Stimulated activated CD8-positive, alpha-beta memory T cell treated with anti-CD3 and anti-CD28 coated beads, Interleukin-12 subunit alpha, Interleukin-12 subunit beta, amount 100 ng/mL, for 4 hours (primary cell): ENCODE measurements at places on chromosomes 2 and 18.

DNA sequence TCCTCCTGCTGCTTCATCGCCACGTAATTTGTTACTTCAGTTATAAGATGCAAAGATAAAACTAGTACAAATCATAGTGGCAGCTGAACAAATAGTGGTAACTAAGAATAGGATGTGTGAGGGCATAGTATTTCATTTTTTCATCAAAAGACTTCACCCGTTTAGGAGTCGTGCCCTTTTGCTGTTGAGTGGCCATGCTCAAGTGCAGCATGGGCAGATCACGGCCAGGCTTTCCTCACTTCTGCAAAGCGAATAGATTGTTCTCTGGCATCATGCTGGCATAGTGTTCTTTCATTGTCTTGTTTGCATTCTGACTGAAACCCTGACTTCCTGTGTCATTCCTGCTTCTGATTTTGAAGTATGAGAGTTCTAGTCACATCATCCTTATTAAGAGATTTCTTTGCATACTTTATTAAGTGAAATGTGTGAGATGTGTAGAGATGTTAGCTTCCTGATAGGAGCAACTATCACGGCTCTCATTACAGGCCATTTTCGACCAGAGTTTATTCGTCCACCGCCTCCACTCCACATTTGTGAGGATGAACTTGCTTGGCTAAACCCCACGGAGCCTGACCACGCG lies 11.8 kb downstream of the CNOT11 start:
- no peak for DNase-seq

GRCh38 chr2:48733067-48733503 lies 22.4 kb downstream of the LHCGR start:
- DNase-seq, result no peak

DNA sequence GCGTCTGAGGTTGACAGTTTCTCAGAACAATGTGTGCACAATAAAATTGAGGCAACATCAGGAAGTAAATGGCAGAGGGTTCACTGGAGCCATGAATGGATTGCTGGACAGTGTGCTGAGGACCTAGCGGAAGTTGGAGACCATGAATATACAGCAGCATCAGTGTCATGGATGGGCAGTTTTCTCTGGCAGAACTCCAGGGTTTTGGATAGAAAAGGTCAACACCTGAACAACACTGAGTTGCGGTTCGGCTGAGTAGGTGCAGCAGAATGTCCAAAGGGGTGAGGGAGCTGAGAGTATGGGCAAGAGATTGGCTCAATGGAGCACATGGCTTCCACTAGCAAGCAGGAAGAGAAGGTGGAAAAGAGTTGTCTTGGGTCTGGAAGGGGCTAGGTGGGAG lies 73.7 kb downstream of the DNER start:
- DNase-seq, result no peak

DNA sequence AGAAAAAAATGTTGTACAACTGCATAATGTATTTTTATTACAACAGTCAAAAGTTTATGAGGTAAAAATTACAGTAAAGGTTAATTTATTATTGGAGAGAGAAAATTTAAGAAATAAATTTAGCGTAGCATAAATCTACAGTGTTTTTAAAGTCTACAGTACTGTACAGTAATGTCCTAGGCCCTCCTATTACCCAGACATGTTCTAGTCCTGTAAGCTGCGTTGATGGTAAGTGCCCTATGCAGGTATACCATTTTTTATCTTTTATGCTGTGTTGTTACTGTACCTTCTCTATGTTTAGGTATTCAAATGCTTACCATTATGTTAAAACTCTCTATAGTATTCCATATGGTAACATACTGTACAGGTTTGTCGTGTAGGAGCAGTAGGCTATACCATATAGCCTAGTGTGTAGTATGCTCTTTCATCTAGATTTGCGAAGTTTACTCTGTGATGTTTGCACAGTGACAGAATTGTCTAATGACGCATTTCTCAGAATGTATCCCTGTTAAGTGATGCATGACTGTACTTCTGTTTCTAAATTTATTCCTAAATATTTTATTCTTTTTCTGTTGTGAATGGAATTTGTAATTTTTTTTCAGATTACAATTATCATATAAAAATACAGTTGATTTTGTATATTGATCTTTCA lies 24.5 kb downstream of the ABI2 start:
- no peak for DNase-seq

GRCh38 chr2:210620456-210620855 lies 64.1 kb downstream of the CPS1 start:
- no peak for DNase-seq

DNA sequence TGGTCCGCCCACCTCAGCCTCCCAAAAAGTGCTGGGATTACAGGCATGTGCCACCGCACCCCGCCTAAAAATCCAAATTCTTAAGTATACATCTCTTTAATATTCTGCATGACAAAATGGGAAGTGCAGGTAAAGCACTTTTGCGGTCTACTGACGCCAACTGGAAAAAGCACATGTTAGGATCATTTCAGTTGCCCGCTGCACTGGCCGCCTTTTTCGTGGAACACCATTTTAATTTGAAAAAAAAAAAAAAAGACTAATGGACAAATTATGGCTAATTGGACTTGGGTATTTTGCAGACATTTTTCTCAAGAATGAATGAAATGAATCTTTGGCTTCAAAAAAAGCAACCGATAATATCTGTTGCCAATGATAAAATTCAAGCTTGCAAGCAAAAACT lies 129.3 kb upstream of the GPC1 start:
- no peak for DNase-seq

- DNase-seq, result no peak
Measured at GRCh38 chr18:59550174-59550516, 147.1 kb downstream of the CCBE1 start.

DNA sequence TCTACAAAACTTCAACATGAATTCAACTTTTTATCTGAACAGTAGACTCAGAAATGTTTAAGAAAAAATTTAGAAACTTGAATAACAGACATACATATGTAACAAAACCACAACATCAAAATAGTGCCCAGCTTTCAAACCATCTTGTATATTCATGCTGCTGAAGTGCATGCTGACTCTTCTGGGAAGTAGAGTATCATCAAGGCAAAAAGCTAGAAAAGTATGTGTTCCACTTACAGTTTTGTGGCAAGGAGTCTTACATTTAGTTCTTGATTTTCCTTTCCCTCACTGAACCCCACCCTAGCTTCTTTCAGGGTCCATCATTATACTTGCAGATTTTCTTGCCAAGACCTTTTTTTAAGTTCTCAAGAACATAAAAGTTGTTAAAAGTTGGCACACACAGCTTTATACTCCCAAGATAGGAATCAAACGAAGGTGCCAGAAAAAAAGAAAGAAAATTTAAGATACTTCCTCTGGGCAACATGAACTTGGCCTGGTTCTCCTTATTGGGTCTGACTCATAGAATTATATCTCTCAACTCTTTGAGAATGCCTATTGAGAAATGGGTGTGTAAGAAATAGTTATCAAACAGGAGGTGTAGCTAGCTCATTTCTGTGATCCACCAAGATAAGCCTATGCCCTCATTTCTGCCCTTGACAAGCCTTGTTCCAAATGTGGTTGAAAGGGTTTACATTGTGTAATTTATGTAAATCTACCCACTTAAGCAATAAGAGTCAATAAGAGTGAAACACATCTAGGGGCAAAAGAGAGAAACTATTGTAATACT lies 667.6 kb upstream of the ACVR2A start:
- DNase-seq, result no peak

DNA sequence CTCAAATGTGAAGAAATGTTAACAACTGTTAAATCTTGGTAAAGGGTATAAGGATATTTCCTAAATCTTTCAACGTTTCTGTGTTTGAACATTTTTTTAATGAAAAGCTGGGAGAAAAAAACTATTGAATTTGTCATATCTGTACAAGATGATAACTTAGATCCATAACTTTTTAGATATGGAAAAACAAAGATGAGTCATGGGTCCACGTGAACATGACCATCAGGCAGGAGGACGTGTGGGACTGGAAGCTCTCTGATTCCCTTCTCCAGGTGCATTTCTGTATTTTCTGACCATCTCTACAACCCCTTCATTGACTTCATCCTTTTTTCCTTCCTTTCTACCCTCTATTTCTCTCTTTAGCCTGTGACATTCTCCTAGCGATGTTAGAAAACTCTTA lies 141.6 kb downstream of the DHRS9 start:
- DNase-seq, result no peak

- DNase-seq, result no peak
Measured at GRCh38 chr2:21194858-21195271, 71.1 kb downstream of the TDRD15 start.

DNA sequence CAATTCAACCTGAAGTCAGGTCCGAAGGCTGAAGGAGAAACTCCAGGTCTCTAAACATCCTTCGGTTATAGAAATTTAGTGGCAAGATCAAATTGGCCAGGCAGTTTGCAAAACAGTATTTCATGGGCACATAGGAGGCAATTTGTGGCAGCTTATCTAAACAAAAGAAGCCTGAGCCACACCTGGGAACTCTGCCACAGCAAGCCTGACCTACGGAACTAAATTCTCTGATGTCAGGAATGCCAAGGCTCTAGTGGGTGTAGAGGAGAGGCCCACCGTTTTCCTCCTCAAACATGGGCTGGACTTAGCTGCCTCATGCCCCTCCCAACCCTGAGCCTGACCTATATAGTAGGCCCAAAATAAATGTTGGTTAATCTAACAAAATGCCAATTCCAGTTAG lies 16.0 kb downstream of the SATB2 start:
- no peak for DNase-seq

GRCh38 chr2:197011801-197012641 lies 85.5 kb upstream of the PGAP1 start:
- no peak for DNase-seq

GRCh38 chr2:219820767-219821166 lies 193.3 kb downstream of the SLC4A3 start:
- DNase-seq, result no peak

- no peak for DNase-seq
Measured at GRCh38 chr2:237721458-237721857, 77.1 kb upstream of the RBM44 start.

GRCh38 chr2:1366546-1367134 lies 46.6 kb upstream of the TPO start:
- DNase-seq, result no peak

- DNase-seq, result no peak
Measured at GRCh38 chr2:46335391-46336282, 38.4 kb downstream of the EPAS1 start.

GRCh38 chr18:55650363-55650870 lies 62.4 kb upstream of the TCF4 start:
- DNase-seq, result no peak

DNA sequence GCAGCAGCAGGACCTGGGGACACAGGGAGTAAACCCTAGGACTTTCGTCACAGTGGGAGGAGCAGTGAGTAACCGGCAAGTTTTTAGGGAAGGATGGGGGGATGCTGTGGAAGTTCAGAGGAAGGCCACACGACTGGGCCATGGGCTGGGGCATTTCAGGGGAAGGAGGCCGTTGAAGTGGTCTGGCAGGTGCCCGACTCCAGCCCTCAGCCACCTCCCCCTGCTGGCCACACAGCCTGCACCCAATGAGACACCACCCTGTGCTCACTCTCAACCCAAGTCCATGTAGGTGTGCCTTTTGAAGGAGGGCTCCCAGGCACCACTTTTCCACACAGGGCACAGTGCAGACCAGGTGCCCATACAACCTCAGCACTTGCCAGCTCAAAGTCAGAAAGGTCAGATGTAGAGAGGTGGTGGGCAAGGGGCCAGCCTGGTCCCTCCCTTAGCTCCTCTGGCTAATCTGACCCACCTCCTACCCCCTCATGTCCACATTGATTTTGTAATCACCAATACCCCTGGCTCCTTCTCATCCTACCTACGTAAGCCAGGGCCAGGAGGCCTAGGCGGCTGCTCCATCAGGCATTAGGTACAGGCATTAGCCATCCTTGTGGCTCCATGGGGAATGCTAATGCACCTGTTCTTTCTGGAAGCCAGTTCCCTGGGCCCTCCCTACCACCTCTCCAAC lies 211.2 kb downstream of the SMAD2 start:
- DNase-seq, result no peak

- DNase-seq, result no peak
Measured at GRCh38 chr2:189096769-189097447, 82.7 kb downstream of the COL5A2 start.

- no peak for DNase-seq
Measured at GRCh38 chr2:24179683-24180082, 4.8 kb downstream of the FAM228A start.

DNA sequence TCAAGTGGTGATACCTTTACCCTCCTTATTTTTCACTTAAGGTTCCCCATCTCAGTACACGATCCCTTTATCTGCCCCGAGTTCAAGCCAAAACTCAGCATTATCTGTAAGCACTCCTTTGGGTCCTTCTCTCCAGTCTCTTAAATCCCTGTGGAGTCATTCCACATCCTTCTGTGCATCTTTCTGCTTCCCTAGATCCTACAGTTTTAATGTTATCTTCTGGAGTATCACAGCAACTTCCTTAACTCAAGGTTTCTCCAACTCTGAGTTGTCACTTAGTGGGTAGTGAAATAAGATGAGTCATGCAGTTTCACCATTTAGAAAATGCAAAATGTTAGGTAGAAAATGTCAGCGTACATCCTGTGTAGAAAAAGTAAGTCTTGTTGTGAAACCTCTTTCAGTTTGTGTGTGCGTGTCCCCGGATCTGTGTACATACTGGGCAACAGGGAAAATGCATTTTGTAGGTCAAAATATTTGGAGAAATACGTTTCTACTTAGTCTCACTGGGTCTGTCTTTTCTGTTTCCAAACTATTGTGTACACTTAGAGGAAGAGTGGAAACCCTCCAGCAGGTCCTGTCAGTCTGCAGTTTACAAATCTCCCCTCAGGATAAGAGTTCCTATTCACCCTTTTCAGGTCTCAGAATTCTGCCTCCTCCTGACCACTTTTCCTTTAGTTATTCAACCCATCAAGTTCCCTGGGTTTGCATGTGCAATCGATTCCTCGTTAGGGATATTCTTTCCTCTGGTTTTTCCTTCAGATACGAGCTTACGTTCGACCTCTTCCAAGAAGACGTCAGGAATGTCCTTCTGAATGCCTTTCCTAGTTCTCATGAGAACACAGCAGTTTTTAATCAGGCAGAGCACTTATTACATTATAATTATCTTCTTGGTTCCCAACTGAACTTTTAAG lies 154.8 kb downstream of the TGIF1 start:
- DNase-seq, result no peak

- DNase-seq, result no peak
Measured at GRCh38 chr2:217396165-217396564, 536.3 kb upstream of the TNP1 start.

DNA sequence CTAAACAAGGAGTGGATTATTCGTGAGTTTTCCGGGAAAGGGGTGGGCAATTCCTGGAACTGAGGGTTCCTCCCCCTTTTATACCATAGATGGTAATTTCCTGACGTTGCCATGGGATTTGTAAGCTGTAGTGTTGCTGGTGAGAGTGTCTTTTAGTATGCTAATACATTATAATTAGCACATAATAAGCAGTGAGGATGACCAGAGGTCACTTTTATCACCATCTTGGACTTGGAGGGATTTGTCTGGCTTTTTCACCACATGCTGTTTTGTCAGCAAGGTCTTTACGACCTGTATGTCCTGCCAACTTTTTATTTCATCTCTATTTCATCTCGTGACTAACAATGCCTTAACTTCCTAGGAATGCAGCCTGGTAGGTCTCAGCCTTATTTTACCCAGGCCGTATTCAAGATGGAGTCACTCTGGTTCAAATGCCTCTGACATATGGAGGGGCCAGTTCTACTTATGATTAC lies 124.8 kb upstream of the B3GNT2 start:
- no peak for DNase-seq

GRCh38 chr2:236797411-236797810 lies 227.8 kb downstream of the ACKR3 start:
- no peak for DNase-seq

GRCh38 chr18:2699001-2699400 lies 43.5 kb downstream of the SMCHD1 start:
- no peak for DNase-seq
